Globus pallidus (tissue), 1 donor: ENCODE measurements at places on chromosomes 5 and 9.

DNA sequence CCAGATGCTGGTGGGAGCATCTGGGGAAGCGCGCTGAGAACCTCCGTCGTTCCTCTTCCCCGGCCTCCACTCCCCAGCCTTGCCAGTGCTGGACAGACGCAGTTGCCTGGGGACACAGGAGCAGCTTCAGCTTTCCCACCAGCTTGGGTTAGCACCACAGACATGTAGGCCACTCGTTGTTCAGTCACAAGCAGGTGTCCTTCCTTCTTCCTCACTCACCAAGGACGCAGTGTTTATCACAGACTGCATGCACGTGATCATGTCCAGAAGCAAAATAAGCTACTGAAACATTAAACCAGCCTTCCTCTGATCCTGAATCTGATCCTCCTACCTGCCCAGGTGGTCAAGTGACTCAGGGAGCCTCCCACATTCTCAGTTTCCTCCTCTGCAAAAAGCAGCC is 232.9 kb downstream of the SYK start:
- DNase-seq = no peak

GRCh38 chr9:136656795-136657611 is 5.7 kb upstream of the EGFL7 start:
- DNase-seq = no peak

GRCh38 chr9:108166519-108166918 is 677.0 kb upstream of the KLF4 start:
- DNase-seq = no peak

- no peak for DNase-seq
These were observed 450.7 kb downstream of the EFNA5 start for GRCh38 chr5:107219993-107220392.

DNA sequence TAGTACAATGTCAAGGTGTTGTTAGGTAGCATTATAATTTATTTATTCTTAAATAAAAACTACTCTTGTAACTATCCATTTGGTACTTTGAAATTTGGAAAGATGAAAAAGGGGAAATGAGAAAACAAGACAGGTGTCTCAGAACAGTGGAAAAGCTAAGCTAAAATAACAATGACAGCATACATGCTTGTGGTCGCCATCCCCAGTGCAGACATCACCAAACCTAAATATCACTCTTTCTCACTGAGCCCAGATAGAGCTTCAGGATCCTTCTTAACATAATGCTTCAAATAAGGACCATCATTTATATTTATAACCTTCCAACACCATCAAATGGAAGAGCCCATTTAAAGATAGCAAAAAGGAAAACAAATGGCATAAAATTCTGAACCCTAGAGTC is 434.4 kb upstream of the BRINP1 start:
- no peak for DNase-seq

DNA sequence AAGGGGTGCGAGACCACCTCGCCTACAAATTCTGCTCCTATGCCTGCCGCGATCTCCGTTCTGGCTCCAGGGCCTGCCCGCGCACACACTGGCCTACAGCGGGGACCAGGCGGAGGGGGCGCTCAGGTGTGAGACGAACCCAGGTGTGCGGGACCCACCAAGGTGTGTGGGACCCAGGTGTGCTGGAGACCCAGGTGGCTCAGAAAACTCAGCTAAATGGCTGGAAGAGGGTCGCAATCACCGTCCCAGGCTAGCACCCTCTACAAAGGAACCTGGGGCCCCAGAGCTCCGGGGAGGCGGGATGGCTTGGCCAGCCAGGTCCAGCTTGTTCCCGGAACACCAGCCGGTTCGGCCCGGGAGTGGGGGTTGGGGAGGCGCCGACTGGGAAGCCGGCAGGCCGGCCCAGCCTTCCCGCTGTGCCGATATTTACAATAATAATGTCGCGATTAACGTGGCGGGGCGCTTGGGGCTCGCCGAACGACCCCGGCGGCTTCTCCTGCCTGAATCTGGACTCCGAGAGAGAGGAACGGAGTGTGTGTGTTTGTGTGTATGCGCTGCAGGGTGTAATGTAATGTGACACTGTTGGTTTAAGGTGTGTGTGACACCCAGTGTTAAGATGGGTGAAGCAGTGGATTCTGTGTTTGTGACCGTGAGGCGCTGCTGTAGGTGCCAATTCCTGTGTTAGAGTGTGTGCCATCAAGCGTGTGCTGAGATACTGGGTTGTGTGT is 1.4 kb downstream of the PCDH1 start:
- no peak for DNase-seq
